ENCODE measurements at places on chromosomes 6 and 20.

- DNase-seq, result no peak
These were observed 179.9 kb downstream of the ZDHHC14 start for GRCh38 chr6:157560691-157561413.

- no peak for DNase-seq
These were observed 763.2 kb upstream of the FLRT3 start for GRCh38 chr20:15100506-15101160.

GRCh38 chr20:62010551-62011402 lies 54.9 kb downstream of the TAF4 start:
- DNase-seq, result peak; percentile 20

GRCh38 chr6:132961122-132961521 lies 146.8 kb downstream of the RPS12 start:
- DNase-seq, result no peak

DNA sequence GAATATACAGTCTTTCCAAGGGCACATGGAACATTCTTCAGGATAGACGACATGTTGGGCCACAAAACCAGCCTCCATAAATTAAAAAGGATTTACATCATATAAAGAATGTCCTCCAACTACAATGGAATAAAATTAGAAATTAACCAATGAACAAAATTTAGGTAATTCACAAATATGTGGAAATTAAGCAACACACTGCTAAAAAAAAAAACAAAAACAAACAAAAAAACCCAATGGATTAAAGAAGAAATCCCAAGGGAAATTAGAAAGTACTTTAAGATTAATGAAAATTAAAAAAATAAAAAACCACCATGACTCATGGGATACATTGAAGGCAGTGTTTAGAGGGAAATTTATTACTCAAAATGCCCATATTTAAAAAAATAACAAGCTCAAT lies 21.4 kb upstream of the NT5E start:
- no peak for DNase-seq

GRCh38 chr6:84424956-84425355 lies 197.5 kb upstream of the CEP162 start:
- no peak for DNase-seq

GRCh38 chr6:130161683-130162404 lies 60.9 kb downstream of the SAMD3 start:
- no peak for DNase-seq

GRCh38 chr6:47197682-47198640 lies 111.7 kb downstream of the TNFRSF21 start:
- no peak for DNase-seq

DNA sequence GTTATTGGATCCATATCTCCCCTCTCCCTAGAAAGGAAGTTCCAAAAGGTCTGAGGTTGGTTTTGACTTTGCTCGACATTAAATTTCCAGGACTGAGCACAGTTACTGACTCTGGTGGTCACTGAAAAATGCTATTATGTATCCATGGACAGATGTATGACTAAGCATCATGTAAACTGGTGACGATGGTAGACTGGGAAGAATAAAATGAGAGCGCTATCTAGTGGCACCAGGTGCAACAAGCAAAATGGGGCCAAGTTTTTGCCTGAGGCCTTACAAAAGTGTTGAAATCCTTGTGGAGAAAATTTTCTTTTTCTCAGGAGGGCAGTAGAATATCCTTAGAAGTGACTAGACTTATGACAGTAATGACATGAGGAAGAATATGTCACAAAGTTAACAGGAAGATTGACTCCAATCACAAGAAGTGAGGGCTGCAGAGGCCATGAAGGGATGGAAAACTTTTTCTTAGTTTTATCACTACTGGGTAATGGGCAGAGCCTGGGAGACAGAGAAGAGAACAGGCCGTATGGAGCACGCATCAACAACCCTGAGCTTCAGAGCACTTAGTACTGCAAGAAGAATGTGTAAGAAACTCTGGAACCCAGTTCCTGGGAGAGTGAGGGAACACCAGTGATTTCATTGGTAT lies 88.9 kb upstream of the ELOVL5 start:
- DNase-seq, result no peak

DNA sequence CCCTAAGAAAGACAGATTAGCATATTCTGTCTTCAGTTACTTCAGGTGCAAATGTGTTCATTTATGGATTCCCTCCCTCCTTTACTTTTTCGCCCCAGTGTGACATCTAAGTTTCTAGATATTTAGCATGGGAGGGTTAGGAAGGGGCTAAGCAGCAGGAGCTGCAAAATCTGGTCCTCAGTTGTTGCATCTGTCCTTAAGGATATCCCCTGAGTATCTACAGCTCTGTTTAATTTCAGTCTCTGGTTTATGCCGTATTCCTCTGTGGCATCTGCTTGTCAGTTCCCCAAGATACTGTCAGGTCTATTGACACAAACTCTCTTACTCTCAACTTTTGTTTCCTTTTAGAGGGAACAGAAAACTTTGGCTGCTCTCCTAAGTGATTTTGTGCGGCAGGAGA lies 754.6 kb upstream of the MAP3K7 start:
- DNase-seq, result no peak

DNA sequence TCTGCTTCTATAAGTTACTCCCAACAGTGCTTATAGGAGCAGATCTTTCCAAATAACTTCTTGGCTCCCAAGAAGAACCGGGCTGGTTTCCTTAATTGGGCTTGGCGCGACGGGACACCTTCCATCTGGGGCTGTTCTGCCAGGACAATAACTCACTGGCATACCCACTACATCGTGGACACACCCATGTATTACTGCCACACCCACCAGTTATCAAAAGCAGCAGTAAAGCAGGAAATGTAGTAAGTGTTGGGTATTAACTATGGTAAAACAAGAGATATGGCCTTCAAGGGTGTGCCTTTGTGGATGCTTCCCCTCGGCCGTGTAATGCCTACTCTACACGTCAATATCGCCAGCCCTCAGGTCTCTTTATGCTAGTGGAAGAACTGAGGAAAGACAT lies 24.7 kb downstream of the CNKSR3 start:
- DNase-seq, result no peak

- DNase-seq, result no peak
These were observed 744.1 kb downstream of the DHX35 start for GRCh38 chr20:39706184-39706663.

DNA sequence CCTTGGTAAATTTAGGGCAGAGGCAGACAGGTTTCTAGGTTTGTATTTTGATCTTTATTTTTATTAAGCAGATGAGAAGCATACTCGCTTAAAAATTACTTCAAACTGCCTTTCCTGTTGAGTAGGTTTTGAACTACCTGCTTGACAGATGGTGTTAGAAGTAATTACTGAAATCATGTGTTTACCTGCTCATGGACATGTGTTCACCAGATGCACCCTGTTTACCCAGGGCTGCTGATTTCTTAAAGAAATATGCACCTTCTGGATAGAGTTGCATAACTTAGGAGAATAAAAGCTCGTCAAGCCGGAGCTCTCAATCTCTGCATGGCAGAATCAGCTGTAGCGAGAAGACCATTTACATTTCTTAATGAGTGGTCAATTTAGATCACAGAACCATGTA lies 165.1 kb downstream of the CDKAL1 start:
- no peak for DNase-seq

DNA sequence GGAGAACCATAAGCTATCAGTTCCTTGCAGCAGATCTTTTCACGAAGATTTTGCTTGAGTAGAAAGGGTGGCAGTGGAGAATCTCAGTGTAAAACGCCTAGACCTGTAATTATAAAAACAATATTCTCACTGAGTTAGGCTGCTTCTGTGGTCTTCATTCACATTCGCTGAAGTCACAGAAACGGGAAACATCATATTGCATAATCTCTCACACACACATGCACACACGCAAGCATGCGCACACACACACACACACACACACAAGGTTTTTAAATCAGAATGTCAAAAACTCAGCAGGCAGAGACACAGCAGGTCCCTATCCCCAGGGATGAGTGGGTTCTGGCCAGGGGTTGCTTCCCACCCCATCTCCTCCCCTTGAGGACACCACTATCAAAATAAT lies 175.5 kb downstream of the ATXN1 start:
- DNase-seq, result no peak

DNA sequence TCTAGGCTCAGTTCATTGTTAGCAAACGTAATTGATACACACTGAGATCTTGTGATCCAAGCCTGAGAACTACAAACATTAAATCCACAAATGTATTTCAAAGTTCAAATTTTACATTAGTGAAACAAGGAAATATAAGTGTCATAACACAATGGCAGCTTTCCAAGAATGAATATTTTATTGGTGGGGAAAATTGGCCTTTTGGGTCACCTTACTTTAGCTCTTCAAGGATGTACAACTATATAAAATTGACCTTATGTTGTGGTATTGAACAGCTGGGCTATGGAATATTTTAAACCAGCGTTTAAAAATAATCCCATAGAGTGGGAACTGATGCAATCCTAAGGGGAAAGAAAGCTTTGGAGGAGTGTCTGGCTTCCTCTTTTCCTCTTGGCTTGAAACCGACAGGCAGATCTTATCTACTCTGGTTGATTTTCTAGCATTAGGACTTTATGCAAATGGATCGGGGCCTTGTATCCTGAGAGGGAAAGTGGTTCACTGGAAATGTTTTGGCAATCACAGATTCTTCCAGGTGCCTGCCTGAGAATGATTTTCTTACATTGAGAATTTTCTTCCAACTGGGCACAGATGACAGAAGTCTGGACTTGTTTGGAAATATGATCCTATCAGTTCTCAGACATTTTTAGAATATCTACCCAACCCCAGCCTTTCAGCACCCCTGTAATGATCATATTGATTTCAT lies 184.8 kb upstream of the ECI2 start:
- no peak for DNase-seq

DNA sequence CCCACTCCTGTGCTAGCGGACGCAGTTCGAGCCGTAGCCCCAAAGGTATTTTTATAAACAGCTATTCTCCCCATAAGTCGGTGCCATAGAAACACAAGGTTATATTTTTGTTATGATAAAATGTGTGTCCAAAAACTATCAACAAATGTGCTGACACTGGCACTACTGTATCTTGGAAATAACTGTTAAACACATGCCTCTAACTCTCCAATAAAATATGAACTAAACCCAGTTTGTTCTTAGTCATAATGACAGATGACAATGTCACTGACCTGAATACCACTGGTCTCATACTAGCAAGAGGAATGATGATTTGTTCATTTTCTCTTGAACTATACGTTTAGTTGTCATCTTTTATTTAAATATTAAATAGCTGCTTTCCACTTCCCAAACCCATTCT lies 51.4 kb upstream of the NUP153 start:
- no peak for DNase-seq

GRCh38 chr6:1697688-1698351 lies 88.1 kb downstream of the FOXC1 start:
- DNase-seq, result no peak

GRCh38 chr20:63977739-63978276 lies 1.6 kb downstream of the SAMD10 start:
- peak; percentile 22 for DNase-seq

DNA sequence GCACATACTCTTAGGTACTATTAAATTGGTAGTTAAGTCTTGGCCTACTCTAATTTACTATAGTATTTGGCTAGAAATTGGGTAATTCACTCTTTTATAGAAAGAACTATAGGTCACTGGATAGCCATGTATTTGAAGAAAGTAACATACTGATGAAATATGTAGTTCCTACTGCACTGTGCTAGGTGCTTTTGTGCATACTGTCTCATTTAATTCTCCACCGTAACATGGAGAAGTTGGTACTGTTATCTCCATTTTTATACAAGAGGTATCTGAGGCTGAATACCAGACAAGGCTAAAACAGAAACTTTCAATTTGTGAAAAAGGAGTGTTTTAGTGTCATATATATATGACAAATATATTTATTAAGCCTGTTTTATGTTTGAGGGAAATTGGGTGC lies 29.8 kb downstream of the AFDN start:
- no peak for DNase-seq

GRCh38 chr20:35561268-35561667 lies 19.4 kb downstream of the ERGIC3 start:
- DNase-seq, result no peak

DNA sequence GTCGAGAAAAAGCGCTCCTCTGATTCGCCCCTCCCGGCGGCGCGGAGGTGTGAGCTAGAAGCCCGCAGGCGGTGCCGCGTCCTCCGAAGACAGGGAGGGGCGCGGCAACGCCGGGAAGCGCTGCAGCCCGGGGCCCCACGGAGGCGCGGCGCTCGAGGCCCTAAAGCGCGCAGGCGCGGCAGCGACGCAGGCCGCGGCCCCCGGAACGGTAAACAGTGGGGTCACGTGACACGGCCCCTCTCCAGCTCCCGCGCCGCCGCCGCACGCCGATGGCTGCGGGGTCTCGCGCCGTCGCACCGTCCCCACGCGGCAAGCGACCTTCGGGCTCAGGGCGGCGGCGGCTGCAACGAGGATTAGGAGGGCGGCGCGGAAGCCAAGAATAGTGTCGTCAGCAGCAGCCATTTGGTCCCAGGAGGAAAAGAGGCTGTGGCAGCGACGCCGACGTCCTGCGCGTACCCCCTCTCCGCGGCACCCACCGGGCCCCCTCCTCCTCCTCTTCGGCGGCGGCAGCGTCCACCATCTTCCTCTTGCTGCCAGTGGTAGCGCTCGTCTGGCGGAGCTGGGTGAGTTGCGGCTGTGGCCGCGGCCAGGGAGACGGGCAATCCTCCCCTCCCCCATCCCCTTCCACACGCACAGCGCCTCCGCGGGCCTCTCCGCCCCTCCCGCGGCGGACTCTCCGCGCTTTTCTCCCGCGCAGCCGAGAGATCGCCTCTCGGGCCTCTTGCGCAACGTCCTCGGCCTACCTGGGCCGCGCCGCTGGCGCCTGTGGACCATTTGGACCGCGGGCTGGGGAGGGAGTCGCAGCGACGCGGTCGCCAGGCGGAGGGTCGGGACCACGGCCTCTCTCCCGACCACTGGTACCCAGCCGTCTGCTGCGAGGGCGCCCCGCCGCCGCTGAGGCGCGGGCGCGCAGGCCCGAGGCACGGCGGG lies at the start of gene PHF3:
Gene PHF3, plus strand, starts transcription at position 215 of the 930 bp plus-strand sequence. CDS start 10,750 bp downstream, outside the sequence.
- peak; percentile 87 for DNase-seq

DNA sequence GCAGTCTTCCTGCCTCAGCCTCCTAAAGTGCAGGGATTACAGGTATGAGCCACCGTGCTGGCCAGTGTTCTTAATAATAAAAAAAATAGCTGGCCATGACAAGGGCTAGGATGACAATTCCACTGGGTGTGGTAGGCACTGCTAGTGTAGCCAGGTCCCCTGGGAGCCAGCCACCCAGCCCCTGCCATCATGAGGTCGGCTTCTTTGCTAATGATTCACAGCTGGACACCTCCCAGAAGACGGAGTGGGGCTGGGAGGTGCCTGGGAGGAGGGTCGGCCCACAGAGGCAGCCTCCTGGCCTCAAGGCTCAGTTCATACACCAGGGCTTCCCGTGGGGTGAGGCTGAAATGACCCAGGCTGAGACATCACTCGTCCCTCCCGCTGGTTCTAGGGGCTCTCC lies 230.4 kb downstream of the TAF4 start:
- DNase-seq, result no peak
